AG04449 (cell line): ENCODE measurements at places on chromosomes 6 and 20.

- no peak for DNase-seq
These were observed 78.0 kb downstream of the TRMT11 start for GRCh38 chr6:126064257-126064747.

DNA sequence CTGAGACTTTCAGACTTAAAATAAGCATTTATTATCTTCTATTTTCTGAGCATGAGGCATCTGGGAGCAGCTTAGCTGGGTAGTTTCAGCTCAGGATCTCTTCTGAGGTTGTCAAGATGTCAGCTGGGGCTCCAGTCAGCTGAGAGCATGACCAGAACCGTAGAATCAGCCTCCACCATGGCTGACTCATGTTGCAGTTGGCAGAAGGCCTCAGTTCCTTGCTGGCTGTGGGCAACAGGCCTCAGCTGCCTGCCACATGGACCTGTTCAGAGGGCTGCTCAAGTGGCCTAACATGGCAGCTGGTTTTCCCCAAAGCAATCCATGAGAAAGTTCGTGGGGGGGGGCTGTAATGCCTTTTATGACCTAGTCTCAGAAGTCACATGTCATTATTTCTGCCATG is 142.3 kb downstream of the LY86 start:
- peak; percentile 78 for DNase-seq

- no peak for DNase-seq
These were observed 241.8 kb downstream of the ALDH8A1 start for GRCh38 chr6:134708079-134708478.

DNA sequence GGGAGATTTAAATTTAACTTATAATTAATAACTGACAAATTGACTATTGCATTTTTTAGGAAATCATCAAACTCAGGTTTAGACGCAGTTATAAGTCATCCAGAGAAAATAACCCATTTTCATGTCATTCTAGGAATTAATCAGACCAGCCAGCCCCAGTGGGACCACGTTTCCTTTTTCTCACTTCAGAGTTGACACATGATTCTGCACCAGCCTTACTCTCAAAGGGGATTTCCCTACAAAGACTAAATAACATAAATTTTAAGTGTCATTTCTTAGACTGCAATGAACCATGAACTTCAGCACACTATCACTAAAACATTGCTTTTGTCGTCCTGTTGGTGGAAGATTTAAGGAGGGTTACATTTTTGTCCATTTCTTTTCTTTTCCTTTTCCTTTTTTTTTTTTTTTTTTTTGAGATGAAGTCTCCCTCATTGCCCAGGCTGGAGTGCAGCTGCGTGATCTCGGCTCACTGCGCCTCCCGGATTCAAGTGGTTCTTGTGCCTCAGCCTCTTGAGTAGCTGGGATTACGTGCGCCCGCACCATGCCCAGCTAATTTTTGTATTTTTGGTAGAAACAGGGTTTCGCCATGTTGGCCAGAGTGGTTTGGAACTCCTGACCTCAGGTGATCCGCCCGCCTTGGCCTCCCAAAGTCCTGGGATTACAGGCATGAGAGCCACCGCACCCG is 3.6 kb downstream of the IPCEF1 start:
- no peak for DNase-seq

GRCh38 chr6:53327017-53327395 is 21.7 kb downstream of the ELOVL5 start:
- DNase-seq, result no peak

DNA sequence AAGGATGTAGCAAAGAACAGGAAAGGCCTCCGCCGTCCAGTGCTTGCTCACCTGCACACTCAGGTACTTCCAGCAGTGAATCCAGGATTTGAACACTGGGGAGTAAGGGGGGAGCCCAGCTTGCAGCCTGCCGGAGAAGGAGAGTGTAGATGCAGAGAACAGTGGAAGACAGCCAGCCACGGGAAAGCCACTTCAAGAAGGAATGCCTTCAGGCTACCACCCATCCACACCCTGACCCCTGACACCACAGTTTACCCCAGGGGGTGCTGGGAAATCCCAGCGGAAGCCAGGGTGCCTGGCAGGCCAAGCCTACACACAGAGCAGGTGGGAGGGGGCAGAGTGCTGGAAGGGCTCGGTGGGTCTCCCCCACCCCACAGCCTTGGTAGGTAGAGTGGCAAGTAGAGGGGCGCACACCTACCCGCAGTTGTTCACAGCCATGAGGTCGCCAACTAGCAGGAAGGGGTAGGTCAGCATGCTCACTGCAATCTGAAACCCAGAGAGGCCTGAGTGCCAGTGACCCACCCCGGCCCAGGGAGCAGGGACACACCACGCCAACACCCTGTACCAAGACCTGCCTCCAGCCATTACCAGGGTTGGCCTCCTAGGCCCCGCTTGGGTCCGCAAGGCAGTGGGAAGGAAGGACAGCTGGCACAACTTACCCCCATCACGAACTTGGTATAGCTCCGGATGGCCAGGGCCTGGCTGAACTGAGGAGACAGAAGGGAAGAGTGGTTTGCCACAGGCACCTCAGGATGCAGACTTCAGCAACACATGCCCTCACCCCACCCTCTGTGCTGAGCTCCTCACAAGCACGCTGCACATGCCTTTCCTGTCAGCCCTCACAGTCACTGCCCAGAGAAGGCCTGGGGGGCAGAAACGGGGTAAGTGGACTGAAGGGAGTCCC is 15.7 kb downstream of the PI16 start:
- DNase-seq, result no peak

DNA sequence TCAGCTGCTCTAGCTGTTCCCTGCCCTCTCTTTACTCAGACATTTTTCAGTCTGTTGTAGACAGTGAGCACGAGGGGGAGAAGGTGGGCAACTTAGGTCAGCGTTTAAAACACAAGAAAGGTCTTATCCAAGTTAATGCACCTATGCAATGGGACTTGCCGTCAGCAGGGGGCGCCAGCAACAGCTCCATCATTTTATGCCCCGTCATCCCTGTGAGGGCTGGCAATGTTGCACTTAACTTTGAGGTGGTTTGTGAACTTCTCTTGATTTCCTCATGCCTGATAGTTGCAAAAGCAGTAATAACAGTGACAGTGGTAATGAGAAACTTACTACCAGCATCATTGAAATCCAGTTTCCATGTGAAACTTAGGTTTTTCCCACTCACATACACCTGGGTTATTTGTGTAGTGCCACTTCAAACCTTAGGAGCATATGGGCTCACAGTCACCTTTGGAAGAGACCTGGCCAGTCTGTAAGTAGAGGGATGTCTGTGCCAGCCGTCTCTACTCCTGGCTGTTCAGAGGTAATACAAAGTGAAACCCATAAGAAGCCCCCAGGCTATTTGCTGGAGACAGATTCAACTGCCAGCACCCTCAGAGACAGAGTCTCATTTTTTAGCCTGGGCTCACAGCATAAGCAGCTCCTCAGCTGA is 44.9 kb upstream of the ID1 start:
- no peak for DNase-seq

GRCh38 chr6:27541212-27541932 is 68.5 kb upstream of the ZNF184 start:
- no peak for DNase-seq

DNA sequence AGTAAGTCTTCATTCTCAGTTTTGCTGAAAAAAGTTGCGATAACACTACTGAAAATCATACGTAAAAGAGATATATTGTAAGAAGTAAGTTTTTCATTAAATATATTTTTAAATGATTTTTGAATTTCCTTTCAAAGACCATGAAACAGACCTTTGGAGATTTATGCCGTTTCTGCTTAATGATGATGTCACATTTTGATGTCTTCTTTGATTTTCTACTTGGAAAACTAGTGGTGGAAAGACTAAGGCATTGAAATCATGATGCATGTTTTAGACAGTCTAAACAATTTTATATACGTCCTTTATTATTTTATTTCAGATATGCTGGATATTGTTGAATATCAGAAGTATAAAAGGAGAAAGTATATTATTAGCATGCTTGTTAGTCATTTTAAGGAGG is 33.7 kb downstream of the EYA4 start:
- no peak for DNase-seq

DNA sequence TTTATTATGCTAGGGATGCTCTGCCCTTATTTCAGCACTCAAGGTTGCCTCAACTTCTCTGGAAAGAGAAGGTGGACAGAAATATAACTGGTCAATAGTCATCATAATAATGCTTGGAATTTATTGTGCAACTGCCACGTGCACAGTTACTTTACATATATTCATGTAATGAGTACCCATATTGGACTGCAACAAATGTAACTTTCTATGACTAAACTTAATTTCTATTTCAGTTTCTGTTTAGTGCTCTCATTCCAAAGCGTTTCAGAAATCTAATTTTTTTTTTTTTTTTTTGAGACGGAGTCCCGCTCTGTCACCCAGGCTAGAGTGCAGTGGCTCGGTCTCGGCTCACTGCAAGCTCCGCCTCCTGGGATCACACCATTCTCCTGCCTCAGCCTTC is 28.3 kb upstream of the CD83 start:
- no peak for DNase-seq

DNA sequence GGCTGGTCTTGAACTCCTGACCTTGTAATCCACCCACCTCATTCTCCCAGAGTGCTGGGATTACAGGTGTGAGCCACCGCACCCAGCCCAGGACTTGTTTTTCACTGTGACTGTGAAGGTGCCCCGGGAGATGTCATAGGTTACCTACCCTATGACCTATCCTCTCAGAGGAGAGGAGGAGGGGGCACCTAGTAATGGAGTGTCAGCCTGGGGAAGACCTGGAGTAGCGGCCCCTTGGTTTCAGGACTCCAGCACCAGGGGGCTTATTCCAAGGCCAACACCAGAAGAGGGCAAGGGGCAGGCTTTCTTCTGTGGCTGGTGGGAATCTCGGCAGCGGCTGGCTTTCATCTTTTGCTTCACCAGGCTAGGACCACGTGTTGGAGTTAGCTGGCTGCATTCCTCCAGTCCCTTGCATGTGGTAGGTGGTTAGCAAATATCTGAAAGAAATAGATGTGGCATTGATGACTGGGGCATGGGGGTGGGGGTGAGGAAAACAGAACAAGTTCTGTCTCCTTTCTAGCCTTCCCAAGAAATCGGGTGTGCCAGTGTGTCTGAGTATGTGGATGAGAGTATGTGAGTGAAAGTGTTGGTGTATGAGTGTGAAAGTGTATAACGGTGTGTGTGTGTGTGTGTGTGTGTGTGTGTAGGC is 7.9 kb upstream of the ITPR3 start:
- peak; percentile 28 for DNase-seq

GRCh38 chr6:110042670-110043296 is 64.7 kb downstream of the GPR6 start:
- DNase-seq, result no peak
